A549 treated with AZD2906 at 1 μM for 4 hours (cell line): ENCODE measurements at places on chromosomes 12 and 14. TPM values are rescaled to one million over a fixed set of nuclear protein-coding genes. Genes with fewer than 3 reads are reported as not detected.

The RTL1 gene
- total RNA-seq = 0.16 to 0.27 TPM (median 0.22 TPM) in 5 replicates

The SALL2 gene
- total RNA-seq = 0.57 to 0.86 TPM (median 0.71 TPM) in 5 replicates

The RFX4 gene
- 0.06 to 0.18 TPM (median 0.08 TPM) in 3 of 5 replicates, not detected in the others for total RNA-seq

The CCNK gene
- 46.4 to 57.9 TPM (median 48.2 TPM) in 5 replicates for total RNA-seq

The LRCOL1 gene
- not detected in 5 replicates for total RNA-seq

The ARHGAP5 gene
- 25.0 to 38.9 TPM (median 31.7 TPM) in 5 replicates for total RNA-seq

The TECPR2 gene
- total RNA-seq = 5.7 to 8.2 TPM (median 6.9 TPM) in 5 replicates

The KRT83 gene
- 3.3 to 6.3 TPM (median 5.5 TPM) in 5 replicates for total RNA-seq

The DDX24 gene
- 161 to 171 TPM (median 165 TPM) in 5 replicates for total RNA-seq

The PLXNC1 gene
- 0.06 to 0.15 TPM (median 0.10 TPM) in 5 replicates for total RNA-seq

The RERG gene
- total RNA-seq = 0.21 to 0.28 TPM (median 0.25 TPM) in 5 replicates

The GPR162 gene
- 0.26 to 0.41 TPM (median 0.33 TPM) in 5 replicates for total RNA-seq

The GPRC5A gene
- 201 to 268 TPM (median 236 TPM) in 5 replicates for total RNA-seq

The VTI1B gene
- 72.9 to 91.3 TPM (median 85.0 TPM) in 5 replicates for total RNA-seq

The OR4K5 gene
- total RNA-seq = not detected in 5 replicates

The C1S gene
- 40.4 to 73.4 TPM (median 41.9 TPM) in 5 replicates for total RNA-seq

The RNF212B gene
- not detected in 5 replicates for total RNA-seq

The IFNG-AS1 gene
- not detected in 5 replicates for total RNA-seq

The GARIN6 gene
- not detected in 5 replicates for total RNA-seq

The LMO3 gene
- 0.06 to 0.13 TPM in 2 of 5 replicates, not detected in the others for total RNA-seq

The PDZRN4 gene
- 0.02 to 0.03 TPM (median 0.03 TPM) in 3 of 5 replicates, not detected in the others for total RNA-seq

The NPFF gene
- 0.19 to 0.24 TPM in 2 of 5 replicates, not detected in the others for total RNA-seq

The CPNE6 gene
- 0.05 to 0.12 TPM (median 0.06 TPM) in 4 of 5 replicates, not detected in the other for total RNA-seq

The ENDOU gene
- 0.02 to 0.07 TPM (median 0.05 TPM) in 4 of 5 replicates, not detected in the other for total RNA-seq

The CLEC4A gene
- total RNA-seq = 0.13 to 0.27 TPM (median 0.23 TPM) in 3 of 5 replicates, not detected in the others

The RPL10L gene
- not detected in 5 replicates for total RNA-seq

The TMEM116 gene
- total RNA-seq = 4.5 to 6.6 TPM (median 5.4 TPM) in 5 replicates

The SLC24A4 gene
- total RNA-seq = 0.15 to 0.40 TPM (median 0.29 TPM) in 5 replicates

The PLEKHD1 gene
- total RNA-seq = 0.01 to 0.05 TPM (median 0.02 TPM) in 5 replicates

The CLEC9A gene
- not detected in 5 replicates for total RNA-seq

The CACNA1C gene
- total RNA-seq = 0.02 to 0.06 TPM (median 0.03 TPM) in 4 of 5 replicates, not detected in the other

The IAPP gene
- total RNA-seq = not detected in 5 replicates

The HOXC11 gene
- 0.59 to 0.85 TPM (median 0.80 TPM) in 5 replicates for total RNA-seq

The RASAL1 gene
- 0.28 to 0.44 TPM (median 0.32 TPM) in 5 replicates for total RNA-seq

The SLC10A1 gene
- not detected in 5 replicates for total RNA-seq

The FGF6 gene
- not detected in 5 replicates for total RNA-seq
